ENCODE measurements at places on chromosomes 16 and 17.

DNA sequence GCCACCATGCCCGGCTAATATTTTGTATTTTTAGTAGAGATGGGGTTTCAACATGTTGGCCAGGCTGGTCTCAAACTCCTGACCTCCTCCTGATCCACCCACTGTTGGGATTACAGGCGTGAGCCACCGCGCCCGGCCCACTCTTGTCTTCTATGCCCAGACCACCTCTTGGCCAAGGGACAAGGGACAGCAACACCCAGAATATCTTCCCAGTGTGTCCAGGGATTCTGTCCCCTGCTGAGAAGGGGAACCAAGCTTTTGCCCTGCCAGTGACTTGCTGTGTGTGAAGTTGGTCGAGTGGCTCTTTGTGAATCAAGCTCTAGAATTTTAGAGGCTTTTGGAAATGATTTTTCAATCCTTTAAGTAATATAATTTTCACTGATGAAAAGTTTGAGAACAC, 1.7 kb upstream of the MPO start:
- DNase-seq = no peak

- DNase-seq = no peak
Measured at GRCh38 chr16:4795828-4796572, 831 bp downstream of the SMIM22 start.

DNA sequence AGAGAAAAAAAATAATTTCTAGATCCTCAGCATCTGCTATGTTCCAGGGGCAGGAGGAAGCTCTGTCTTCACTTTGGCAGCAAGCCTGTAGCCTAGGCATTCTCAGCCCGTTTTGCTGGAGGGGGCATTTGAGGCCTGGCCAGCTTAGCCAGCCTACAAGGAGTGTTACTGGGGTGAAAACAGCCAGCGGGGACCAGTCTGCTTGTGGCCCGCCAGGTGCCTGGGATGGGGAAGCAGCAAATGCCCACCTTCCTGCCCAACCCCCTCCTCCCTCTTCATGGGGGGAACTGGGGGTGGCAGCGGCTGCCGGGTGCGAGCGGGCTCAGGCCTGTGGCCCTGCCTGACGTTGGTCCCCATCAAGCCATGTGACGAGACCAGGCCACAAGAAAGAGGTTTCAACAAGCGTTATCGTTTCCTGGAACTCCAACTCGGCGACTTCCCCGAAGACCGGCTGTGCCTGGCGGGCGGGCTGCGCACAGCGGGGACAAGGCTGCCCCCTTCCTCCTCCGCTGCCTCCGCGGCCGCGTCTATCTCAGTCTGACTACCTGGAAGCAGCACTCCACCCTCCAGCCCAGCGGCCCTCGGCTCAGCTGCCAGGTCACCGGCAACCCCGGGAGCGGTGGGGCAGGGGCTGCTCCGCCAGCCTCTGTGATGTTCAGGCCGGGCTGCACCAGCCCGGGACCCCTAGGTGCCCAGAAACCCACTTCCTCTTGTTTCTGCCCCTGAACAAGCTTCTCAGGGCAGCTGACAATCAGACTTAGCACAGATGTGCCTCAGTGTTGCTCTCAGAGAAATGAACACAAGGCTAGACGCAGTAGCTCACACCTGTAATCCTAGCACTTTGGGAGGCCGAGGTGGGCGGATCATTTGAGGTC, 22.9 kb downstream of the SOCS1 start:
- DNase-seq = no peak

DNA sequence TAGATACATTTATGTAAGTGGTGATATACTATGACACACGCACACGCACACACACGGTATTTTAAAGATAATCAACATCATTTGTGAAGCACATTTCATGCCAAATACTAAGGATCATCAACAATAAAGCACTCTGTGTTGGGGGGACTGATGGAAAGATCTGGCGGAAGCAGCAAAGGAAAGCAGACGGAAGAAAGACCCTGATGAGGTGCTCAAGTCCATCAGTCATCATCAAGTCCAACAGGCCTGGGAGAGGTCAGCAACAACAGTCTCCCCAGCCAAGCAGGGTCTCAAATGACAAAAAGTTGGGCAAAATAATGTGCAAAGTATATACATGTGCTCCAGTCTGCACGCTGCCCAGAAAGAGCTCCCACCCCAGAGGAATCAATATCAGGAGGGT, 55.5 kb downstream of the HIC1 start:
- DNase-seq = no peak

DNA sequence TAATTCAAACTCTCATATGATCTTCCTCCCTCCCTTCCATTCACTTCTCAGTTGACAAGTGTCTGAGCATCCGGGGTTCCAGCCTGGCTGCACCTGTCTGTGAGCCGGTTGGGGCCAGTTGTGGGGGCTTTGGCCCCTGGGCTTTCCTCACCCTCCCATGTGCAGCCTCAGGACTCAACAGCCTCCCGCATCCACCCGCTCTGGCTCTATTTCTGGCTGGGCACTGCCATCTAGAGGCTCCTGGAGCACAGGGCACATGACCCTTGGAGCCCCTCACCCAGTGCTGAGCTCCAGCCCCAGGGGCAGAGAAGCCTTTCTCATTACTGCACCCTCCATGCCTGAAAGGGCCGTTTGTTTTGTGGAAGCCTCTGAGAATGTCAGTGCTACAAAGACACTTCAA, 43.3 kb downstream of the HAPSTR1 start:
- peak; percentile 45 for DNase-seq

DNA sequence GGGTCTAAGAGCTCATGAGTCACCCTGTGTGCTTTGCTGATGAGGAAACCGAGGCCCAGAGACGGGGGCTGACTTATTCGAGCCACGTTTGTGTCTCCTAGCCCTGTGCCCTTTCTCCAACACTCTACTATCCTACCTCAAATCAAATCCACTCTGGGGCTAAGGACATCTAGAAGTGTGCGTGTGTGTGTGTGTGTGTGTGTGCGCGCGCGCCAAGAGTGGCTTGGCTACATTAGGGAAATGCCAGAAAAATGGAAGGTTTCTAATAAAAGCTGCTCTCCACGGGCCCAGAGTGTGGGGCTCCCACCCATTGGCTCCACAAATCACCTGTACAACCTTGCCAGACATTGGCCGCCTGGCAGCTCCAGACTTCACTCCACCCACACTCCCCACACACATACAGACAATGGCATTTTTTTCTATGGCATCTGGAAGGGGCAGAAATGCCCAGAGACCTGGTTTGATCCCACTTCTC, 30.3 kb upstream of the PHOSPHO1 start:
- DNase-seq = no peak

DNA sequence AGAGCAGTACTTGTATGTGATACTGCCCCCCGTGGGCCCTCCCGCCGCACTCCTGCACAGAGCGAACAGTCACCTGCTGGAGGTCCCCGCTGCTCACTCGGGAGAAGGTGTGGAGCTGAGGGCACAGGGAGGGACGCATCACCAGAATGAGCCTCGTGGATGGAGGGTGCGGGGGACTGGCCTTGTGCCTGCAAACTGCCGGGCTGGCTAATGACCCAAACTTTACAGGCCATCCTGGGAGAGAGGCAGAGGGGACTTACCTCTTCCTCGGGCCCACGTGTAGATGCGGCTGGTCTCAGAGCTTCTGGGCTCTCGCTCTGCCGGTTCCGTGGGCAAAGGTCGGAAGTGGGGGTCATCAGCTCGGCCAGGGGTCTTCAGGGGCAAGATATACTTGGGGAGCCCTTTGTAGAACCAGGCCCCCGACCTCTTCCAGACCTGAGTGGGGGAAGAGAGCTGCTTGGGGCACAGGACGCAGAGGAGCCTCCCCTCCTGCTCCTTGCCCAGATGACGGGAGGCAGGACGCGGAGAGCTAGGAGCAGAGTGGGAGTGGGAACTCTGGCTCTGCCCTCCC, 65.5 kb upstream of the DOC2B start:
- no peak for DNase-seq

DNA sequence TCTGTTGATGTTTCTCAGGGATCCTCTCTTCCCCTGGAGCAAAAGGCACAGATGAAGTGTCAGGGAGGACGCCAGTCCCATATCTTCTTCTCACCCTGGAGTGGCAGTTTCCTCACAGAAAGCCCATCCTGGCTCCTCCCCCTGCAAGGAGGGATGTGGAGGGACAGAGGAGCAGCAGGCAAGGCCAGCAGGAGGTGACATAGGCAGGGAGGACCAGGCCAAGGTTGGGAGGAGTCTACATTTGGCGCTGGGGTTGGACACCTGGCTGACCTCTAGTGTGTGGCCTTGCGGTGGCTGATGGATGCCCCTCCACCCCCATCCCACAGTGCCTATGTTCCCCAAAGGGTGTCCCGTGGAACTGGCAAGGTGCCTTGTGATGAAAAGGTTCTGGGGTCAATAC, 125.4 kb downstream of the SEC14L1 start:
- no peak for DNase-seq

DNA sequence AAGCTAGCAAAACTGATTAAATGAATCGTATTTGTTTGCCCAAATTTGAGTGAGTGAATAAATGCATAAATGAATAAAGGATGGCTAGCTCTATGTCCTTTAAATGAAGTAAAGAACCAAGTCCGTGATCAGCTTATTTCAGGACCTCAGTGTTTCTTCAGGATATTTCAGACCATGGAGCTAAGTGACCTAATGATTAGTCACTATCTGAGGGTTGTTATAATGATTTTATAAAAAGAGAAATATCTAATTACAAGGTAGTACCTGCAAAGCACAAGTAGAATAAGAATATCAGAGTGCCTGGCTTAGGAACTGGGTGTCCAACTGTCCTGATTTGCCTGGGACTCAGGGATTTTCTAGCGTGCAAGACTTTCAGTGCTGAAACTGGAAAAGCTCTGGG, 12.5 kb downstream of the KCNJ2 start:
- no peak for DNase-seq

- no peak for DNase-seq
Measured at GRCh38 chr17:59707971-59708430, 547 bp downstream of the VMP1 start.

- DNase-seq = no peak
Measured at GRCh38 chr16:9095656-9096397, 4.4 kb downstream of the HAPSTR1 start.

DNA sequence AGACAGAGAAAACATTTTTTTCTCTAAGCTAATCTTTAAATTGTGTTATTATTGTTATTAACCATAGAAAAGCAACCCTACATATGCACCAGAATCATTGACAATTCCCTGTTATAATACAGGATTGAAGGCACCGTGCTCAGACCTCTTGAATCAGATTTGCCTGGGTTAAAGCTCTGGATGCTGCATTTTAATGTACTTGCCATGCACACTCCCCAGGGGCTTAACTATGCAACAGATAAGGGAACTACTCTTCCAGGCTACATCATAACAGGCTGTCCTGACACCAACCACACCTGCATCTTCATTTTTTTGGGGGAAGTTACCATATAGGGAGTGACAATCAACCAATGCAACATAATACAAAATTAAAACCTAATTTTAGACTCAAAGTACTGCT, 1187.6 kb upstream of the CDH8 start:
- no peak for DNase-seq

- DNase-seq = no peak
Measured at GRCh38 chr16:79863128-79864031, 262.8 kb upstream of the MAF start.

GRCh38 chr16:58054289-58054688, 28.7 kb downstream of the MMP15 start:
- no peak for DNase-seq

- DNase-seq = no peak
Measured at GRCh38 chr16:81026429-81026828, 9.2 kb upstream of the ATMIN start.

DNA sequence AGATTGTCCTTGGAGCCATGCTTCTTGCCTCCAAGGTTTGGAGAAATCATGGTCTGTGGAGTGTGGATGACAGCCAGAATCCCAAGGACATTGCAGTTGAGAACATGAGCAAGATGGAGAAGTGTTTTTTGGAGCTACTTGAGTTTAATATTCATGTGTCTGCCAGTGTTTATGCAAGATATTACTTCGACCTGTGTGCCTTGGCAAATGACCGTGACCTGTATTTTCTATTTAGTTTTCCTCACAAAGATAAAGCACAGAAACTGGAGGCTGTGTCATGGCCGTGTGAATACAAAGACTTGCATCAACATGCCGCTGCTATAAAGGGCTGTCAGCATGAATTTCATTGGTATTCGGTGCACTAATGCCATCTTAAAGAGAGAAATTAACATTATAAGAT, 9.0 kb downstream of the GGA2 start:
- no peak for DNase-seq

DNA sequence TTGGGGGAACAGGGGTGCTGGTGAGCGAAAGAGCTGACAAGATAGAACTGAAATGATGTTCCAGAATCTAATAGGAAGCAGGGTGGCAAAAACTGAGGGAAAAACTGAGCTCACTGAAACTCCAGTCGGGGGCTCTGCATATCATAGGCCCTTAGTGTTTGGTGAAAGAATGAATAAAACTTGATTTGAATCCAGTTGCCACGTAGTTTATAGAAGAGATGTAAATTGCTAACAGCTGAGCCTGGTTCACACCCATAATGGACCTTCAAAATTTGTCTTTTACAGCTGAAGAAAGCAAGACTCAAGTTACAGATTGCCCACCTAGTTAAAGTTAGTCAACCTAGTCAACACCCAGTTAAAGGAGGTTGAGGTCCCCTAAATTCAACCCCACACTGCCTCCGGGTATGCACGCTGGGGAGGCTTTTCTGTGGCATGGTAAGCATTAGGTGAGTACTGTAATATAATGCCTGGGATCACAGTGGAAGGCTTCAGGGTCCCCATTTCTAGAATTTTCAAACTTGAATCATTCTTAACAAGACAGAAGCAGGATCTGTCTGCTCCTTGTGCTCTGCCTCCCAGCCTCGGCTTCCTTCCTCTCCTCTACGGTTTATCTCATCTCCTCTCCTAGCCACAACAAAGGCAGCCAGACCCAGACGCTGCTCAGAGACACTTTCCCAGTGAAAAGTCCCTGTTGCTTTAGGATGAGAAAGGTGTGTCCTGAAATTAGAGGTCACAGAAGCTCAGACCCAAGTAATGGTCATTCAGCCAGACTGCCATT, 26.9 kb upstream of the SUPT4H1 start:
- no peak for DNase-seq

- DNase-seq = no peak
Measured at GRCh38 chr17:81285179-81285878, 9.8 kb downstream of the SLC38A10 start.

DNA sequence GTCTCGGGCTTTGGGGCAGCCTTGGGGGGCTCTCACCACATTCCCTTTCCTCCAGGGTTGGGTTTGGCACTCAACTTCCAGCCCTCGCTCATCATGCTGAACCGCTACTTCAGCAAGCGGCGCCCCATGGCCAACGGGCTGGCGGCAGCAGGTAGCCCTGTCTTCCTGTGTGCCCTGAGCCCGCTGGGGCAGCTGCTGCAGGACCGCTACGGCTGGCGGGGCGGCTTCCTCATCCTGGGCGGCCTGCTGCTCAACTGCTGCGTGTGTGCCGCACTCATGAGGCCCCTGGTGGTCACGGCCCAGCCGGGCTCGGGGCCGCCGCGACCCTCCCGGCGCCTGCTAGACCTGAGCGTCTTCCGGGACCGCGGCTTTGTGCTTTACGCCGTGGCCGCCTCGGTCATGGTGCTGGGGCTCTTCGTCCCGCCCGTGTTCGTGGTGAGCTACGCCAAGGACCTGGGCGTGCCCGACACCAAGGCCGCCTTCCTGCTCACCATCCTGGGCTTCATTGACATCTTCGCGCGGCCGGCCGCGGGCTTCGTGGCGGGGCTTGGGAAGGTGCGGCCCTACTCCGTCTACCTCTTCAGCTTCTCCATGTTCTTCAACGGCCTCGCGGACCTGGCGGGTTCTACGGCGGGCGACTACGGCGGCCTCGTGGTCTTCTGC, 8.4 kb downstream of the SLC16A3 start:
- DNase-seq = no peak

Measured in NCI-H1930 (cell line).